ENCODE measurements at places on chromosomes 3 and 15.

- DNase-seq, result no peak
Observed at GRCh38 chr3:70310809-70311208, 1.6 kb downstream of the MDFIC2 start.

- no peak for DNase-seq
Observed at GRCh38 chr3:72488738-72489035, 359.6 kb downstream of the SHQ1 start.

- DNase-seq, result no peak
Observed at GRCh38 chr3:150312018-150312657, 96.0 kb upstream of the TSC22D2 start.

GRCh38 chr3:124960698-124961097 lies 26.1 kb upstream of the MUC13 start:
- no peak for DNase-seq
